ENCODE measurements at places on chromosomes 11 and 22. TPM values are rescaled to one million over a fixed set of nuclear protein-coding genes. Genes with fewer than 3 reads are reported as not detected.

FAU gene
- total RNA-seq: 594 TPM

PLA2G3 gene
- not detected for total RNA-seq

MFNG gene
- 18.0 TPM for total RNA-seq

IGLL1 gene
- not detected for total RNA-seq

OVOL1 gene
- total RNA-seq: 23.6 TPM

SLC35C1 gene
- 28.8 TPM for total RNA-seq

ENTHD1 gene
- total RNA-seq: not detected

ATXN10 gene
- 58.8 TPM for total RNA-seq

KCNJ5 gene
- 17.1 TPM for total RNA-seq

DNA sequence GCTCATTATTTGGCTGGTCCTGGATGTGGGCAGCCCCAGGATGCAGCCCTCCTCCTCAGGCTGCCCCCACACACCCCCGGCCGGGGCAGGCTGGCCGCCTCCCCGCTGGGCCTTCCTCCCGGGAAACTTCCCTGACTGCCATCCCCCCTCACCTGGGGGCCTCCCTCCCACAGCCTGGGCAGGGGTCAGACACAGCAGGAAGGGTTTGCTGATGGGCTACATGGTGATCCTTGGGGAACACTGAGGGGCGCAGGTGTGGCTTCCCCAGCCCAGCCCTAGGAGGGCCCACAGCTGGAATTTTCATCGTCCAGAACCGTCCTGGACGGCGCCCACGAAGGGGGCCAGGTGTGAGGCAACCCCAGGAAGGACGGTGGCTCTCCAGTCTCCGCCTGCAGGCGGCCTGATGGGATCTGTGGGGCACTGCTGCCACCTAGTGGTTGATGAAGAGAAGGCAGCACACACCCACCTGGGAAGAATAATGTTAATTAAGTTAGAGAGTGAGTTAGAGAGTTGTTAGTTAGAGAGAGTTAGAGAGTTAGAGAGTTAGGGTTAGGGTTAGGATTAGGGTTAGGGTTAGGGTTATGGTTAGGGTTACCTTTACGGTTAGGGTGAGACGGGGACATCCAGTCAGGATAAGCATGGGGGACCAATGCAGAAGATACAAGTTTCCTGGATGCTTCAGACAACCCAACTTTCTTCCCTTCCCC, 75.9 kb upstream of the PRR5 start:
- H3K36me3 ChIP-seq: no peaks in the 10 kb centered on the region
- H3K27me3 ChIP-seq: peaks cover 3% of the 10 kb centered on the region
- no peak overlapping the region for H3K27ac ChIP-seq
- peak; percentile 76 for DNase-seq
- H3K4me1 ChIP-seq: no peaks in the 10 kb centered on the region

GRCh38 chr22:36562261-36562835, 33.4 kb upstream of the EIF3D start:
- H3K4me3 ChIP-seq: no peak overlapping the region
- H3K27ac ChIP-seq: no peak overlapping the region
- no peak for DNase-seq
- H3K4me1 ChIP-seq: no peaks in the 10 kb centered on the region
- peaks cover 40% of the 10 kb centered on the region for H3K27me3 ChIP-seq

- H3K36me3 ChIP-seq: no peaks in the 10 kb centered on the region
- peak overlapping the region; percentile 18 for H3K27ac ChIP-seq
- H3K4me1 ChIP-seq: no peaks in the 10 kb centered on the region
- no peaks in the 10 kb centered on the region for H3K27me3 ChIP-seq
- no peak for DNase-seq
Observed at GRCh38 chr11:111001986-111002611, 243.4 kb upstream of the POU2AF2 start.

- no peak for DNase-seq
- H3K36me3 ChIP-seq: no peaks in the 10 kb centered on the region
- peaks cover 11% of the 10 kb centered on the region for H3K4me1 ChIP-seq
- no peak overlapping the region for H3K27ac ChIP-seq
- H3K27me3 ChIP-seq: peaks cover under 1% of the 10 kb centered on the region
Observed at GRCh38 chr11:72597721-72598120, 76.5 kb downstream of the PDE2A start.

- peaks cover 5% of the 10 kb centered on the region for H3K4me1 ChIP-seq
- no peak overlapping the region for H3K4me3 ChIP-seq
- H3K27ac ChIP-seq: no peak overlapping the region
- no peaks in the 10 kb centered on the region for H3K36me3 ChIP-seq
- no peak for DNase-seq
Observed at GRCh38 chr11:111388420-111388819, 9.3 kb upstream of the POU2AF1 start.

GRCh38 chr11:129611661-129612446, 203.8 kb upstream of the TMEM45B start:
- H3K27ac ChIP-seq: no peak overlapping the region
- H3K36me3 ChIP-seq: no peaks in the 10 kb centered on the region
- H3K4me3 ChIP-seq: no peak overlapping the region
- no peaks in the 10 kb centered on the region for H3K4me1 ChIP-seq
- H3K27me3 ChIP-seq: no peaks in the 10 kb centered on the region

DNA sequence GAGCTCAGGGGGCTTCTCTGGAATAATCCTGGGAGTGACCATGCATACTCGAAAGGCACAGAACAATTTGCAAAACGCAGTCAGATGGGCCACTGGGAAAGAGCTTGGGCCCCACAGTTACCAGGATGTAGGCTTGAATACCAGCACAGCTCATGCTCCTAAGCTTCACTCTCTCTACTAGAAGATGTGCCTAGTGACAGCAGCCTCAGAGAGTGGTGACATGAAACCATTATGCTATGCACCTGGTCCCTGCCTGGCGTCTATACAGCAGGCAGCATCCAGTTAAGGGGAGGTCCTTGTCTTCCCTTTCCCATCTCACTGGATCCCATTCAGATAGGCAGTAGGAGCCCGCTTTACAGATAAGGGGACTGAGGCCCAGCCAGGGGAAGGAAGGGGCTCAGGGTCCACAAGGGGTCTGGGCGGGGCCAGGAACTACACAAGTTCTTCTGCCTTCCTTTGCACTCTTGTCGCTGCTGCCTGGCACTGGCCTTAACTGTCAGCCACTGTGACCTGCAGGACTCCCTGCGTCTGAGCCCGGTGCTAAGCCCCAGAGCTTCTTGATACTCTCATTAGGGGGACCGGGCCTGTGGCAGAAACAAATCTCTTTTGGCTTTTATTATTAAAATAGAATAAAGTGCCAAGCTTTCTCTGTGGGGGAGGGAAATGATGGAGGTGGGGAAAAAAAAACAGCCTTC, 21.2 kb upstream of the RASD2 start:
- no peak for DNase-seq
- no peaks in the 10 kb centered on the region for H3K36me3 ChIP-seq
- H3K4me1 ChIP-seq: no peaks in the 10 kb centered on the region

- H3K4me3 ChIP-seq: no peak overlapping the region
- no peak for DNase-seq
- peak overlapping the region; percentile 25 for H3K27ac ChIP-seq
- no peaks in the 10 kb centered on the region for H3K27me3 ChIP-seq
- no peaks in the 10 kb centered on the region for H3K4me1 ChIP-seq
- H3K36me3 ChIP-seq: no peaks in the 10 kb centered on the region
Observed at GRCh38 chr11:35980686-35981390, 37.0 kb downstream of the LDLRAD3 start.

GRCh38 chr11:64619811-64620380, 28.9 kb downstream of the SLC22A12 start:
- no peaks in the 10 kb centered on the region for H3K36me3 ChIP-seq
- DNase-seq: peak; percentile 23
- peak overlapping the region; percentile 29 for H3K27ac ChIP-seq

GRCh38 chr22:47344414-47344813, 582.0 kb downstream of the TBC1D22A start:
- no peak overlapping the region for H3K27ac ChIP-seq
- no peak overlapping the region for H3K4me3 ChIP-seq
- H3K4me1 ChIP-seq: no peaks in the 10 kb centered on the region
- peaks cover 5% of the 10 kb centered on the region for H3K27me3 ChIP-seq
- no peaks in the 10 kb centered on the region for H3K36me3 ChIP-seq
- no peak for DNase-seq

- no peaks in the 10 kb centered on the region for H3K27me3 ChIP-seq
- H3K36me3 ChIP-seq: no peaks in the 10 kb centered on the region
- H3K4me1 ChIP-seq: no peaks in the 10 kb centered on the region
- no peak overlapping the region for H3K27ac ChIP-seq
- no peak overlapping the region for H3K4me3 ChIP-seq
Observed at GRCh38 chr11:104352036-104352435, 188.1 kb upstream of the PDGFD start.

DNA sequence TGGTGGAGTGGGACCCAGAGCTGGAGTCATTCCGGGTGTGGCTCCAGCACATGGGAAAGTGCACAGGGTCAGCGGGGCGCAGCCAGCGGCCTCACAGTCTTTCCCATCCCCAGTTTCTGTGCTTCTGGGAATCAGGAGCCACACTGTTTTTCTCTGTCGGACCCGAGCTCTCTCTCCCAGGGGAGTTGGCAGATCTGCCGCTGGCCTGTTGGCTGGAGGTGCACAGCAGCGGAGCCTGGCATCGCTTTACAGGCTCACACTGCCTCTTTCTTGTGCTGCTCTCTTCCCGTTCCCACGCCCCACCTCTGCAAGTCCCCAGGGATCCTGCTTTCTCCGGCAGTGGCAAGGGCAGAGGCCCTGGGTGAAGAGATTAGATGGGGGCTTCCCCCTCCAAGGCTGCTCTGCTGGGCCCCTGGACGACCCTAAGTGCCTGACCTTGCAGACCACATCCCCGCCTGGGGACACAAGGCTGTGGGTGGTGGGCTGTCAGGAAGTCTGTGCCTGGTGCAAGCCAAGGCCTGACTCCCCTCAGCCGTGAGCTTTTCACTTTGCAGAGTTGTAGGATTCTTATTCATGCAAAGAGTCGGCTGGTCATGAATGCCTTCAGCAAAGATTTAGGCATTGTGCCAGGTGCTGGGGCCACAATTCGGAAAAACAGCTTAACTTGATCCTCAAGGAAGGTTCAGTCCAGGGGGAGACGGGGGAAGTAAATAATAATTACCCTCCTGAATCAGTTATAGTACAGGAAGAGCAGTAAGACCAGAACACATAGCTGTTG, 116.3 kb downstream of the TIMP3 start:
- no peak overlapping the region for H3K4me3 ChIP-seq
- peaks cover 7% of the 10 kb centered on the region for H3K4me1 ChIP-seq
- no peak for DNase-seq
- no peaks in the 10 kb centered on the region for H3K36me3 ChIP-seq
- no peak overlapping the region for H3K27ac ChIP-seq

- H3K27ac ChIP-seq: no peak overlapping the region
- H3K4me3 ChIP-seq: no peak overlapping the region
- H3K36me3 ChIP-seq: no peaks in the 10 kb centered on the region
- H3K4me1 ChIP-seq: no peaks in the 10 kb centered on the region
- DNase-seq: no peak
- H3K27me3 ChIP-seq: peaks cover 9% of the 10 kb centered on the region
Observed at GRCh38 chr11:134596404-134596803, 184.4 kb upstream of the B3GAT1 start.

GRCh38 chr11:127230392-127230791, 229.8 kb upstream of the KIRREL3 start:
- no peaks in the 10 kb centered on the region for H3K36me3 ChIP-seq
- H3K27me3 ChIP-seq: no peaks in the 10 kb centered on the region
- H3K27ac ChIP-seq: no peak overlapping the region
- H3K4me1 ChIP-seq: no peaks in the 10 kb centered on the region

DNA sequence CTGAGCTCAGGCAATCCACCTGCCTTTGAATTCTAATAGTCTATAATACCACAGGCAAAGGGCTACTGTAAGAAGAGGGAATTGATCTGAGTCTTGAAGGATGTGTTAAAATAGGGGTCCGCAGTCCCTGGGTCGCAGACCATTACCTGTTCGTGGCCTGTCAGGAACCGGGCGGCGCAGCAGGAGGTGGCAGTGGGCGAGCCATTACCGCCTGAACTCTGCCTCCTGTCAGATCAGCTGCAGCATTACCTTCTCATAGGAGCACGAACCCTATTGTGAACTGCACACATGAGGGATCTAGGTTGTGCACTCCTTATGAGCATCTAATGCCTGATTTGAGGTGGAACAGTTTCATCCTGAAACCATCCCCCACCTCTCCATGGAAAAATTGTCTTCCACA, 11.5 kb upstream of the TMEM123 start:
- H3K4me3 ChIP-seq: no peak overlapping the region
- H3K36me3 ChIP-seq: no peaks in the 10 kb centered on the region
- no peak for DNase-seq
- peaks cover 31% of the 10 kb centered on the region for H3K4me1 ChIP-seq

DNA sequence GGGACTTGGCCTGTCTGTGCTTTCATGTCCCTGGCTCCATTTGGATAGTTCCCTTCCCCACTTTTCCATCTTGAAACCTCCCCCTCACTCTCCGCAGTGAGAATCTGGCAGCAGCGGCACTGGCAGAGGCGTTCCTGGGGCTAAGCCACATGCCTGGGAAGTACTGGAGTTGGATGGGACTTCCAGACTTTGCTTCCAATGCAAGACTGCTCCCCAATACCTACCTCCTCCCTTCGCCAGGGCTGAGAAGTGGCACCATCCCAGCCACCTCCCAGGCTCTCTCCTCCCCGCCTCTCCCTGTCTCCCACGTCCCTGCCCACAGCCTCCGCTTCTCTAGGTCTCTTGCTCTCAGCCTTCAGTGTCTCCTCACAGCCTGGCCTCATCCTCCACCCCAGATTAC, 16.6 kb downstream of the TST start:
- no peaks in the 10 kb centered on the region for H3K36me3 ChIP-seq
- H3K27ac ChIP-seq: no peak overlapping the region
- no peak overlapping the region for H3K4me3 ChIP-seq
- H3K4me1 ChIP-seq: no peaks in the 10 kb centered on the region
- DNase-seq: no peak
